ENCODE measurements at places on chromosomes 13 and 19. TPM values are rescaled to one million over a fixed set of nuclear protein-coding genes. Genes with fewer than 3 reads are reported as not detected.

The GPR4 gene
- not detected for polyA plus RNA-seq

DNA sequence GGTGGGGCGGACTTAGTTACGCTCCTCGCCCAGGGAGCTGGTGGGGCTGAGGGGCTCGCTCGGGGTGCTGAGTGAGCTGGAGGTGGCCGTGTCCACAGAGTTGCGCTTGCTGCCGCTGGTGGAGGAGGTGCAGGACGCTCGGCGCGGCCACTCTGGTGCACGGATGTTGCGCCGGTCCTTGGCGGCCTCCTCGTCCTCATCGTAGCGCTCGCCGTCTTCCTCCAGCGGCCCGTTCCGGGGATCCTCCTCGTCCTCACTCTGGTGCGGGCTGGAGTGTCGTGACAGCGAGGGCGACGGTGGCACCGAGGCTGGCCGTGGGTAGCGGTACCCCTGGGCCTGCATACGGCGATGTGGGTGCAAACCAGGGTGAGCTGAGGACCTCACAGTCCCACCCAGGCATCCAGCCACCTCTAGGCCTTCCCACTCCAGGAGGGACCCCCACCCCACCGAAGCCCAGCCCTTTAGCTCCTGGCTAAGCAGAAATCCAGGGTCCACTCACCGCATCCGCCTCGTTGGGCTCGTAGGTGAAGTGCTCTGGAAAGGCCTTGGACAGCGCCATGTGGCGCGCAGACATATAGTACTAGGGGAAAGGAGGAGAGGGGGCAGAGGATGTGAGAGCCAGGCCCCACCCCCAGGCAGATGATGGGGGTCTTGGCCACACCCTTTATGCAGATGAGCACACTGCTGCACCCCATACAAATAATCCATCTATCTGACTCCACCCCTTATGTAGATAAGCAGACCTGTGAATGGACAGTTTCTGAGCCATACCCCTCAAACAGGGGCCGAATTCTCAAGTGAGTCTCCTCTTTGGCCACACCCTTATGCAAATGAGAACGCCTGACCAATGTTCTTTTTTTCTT lies 4.4 kb downstream of the FTL start:
- peaks cover 12% of the 10 kb centered on the region for H3K4me1 ChIP-seq
- no peaks in the 10 kb centered on the region for H3K27me3 ChIP-seq
- H3K27ac ChIP-seq, result no peak overlapping the region
- H3K4me3 ChIP-seq, result no peak overlapping the region

DNA sequence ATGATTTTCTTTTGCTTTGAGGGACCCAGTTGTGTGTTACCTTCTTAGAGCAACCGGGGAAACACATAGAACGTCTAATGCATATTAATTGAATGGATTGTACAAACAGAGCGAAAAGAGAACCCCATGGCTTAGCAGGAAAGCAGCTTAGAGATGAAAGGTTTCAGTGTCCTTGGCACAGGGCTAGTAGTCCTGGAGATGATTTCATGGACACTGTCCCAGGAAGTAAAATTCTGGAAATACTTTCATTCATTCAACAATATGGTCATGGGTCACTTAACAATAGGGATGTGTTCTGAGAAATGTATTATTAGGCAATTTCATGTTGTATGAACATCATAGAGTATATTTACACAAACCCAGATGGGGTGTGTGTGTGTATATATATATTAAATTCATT lies 9.7 kb upstream of the FUT2 start:
- H3K4me1 ChIP-seq, result no peaks in the 10 kb centered on the region
- H3K27me3 ChIP-seq, result no peaks in the 10 kb centered on the region
- no peak overlapping the region for H3K4me3 ChIP-seq
- DNase-seq, result no peak
- H3K27ac ChIP-seq, result no peak overlapping the region
- H3K36me3 ChIP-seq, result no peaks in the 10 kb centered on the region

- H3K27me3 ChIP-seq, result no peaks in the 10 kb centered on the region
- H3K27ac ChIP-seq, result no peak overlapping the region
- no peaks in the 10 kb centered on the region for H3K4me1 ChIP-seq
- no peak overlapping the region for H3K4me3 ChIP-seq
- no peak for DNase-seq
Measured at GRCh38 chr13:70908795-70909194, 800.5 kb upstream of the KLHL1 start.

DNA sequence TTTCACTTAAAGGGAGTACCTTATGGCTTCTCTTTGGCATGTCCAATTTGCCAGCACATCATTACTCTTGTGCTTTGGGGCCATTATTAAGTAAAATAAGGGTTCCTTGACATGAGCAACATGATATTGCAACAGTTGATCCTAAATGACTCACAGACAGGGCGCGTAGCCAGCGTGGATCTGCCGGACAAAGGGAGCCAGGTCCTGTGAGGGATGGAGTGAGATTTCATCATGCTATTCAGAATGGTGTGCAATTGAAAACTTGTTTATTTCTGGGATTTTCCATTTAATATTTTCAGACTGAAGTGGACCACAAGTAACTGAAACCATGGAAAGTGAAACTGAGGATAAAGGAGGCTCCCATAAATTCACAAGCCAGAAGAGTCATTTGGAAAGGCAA lies 48.6 kb upstream of the WASF3 start:
- H3K27me3 ChIP-seq, result no peaks in the 10 kb centered on the region
- H3K27ac ChIP-seq, result no peak overlapping the region
- DNase-seq, result no peak
- no peak overlapping the region for H3K4me3 ChIP-seq
- H3K4me1 ChIP-seq, result no peaks in the 10 kb centered on the region
- H3K36me3 ChIP-seq, result no peaks in the 10 kb centered on the region

All from keratinocyte (primary cell).